ENCODE measurements at places on chromosomes 1 and 21.

DNA sequence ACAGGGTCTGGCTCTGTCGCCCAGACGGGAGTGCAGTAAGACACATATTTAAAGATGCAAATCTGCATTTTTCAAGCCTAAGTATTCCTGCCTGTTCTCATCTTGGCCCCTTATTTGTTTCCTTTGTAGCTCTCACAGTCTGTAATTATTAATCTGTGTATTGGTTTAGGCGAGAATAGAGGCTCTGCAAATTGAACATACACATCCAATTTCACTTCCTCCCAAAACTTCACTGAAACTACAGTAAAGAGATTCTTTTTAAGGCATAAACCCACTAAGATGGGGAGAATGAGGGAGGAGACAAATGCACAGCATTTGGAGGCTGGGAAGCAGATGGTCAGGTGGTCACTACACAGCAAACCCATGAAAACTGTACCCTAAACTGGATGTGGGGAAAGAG, 21.0 kb downstream of the HMGN2 start:
- no peak for DNase-seq

DNA sequence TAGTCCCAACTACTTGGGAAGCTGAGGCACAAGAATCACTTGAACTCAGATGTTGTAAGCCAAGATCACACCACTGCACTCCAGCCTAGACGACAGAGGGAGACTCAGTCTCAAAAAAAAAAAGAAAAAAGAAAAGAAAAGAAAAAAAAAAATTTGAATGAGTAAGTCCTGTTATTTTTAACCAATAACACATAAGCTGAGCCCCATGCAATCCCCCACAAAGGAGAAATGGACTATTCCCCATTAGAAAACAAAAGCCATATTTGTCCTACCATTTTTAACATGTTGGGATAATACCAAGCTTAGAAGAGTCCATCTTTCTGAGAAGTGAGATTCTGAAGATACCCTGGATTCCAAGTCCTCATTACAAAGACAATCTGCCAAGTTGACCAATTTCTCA, 32.4 kb downstream of the LTN1 start:
- no peak for DNase-seq

DNA sequence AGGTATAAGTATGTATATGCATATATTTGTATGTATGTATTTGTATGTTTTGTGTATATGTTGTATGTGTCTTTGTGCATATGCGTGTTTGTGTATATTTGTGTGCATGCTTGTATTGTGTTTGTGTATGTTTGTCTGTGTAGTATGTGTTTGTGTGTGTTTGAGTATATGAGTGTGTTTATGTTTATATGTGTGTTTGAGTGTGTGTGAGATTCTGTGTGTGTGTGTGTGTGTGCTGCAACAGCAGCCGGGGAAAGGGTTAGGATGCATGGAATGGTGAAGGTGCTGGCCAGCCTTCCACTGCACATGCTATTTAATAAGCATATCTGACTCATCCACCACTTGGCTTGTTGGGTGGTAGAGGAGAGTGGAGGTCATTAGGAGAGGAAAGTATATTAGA, 46.6 kb upstream of the RAB4A start:
- DNase-seq, result no peak

DNA sequence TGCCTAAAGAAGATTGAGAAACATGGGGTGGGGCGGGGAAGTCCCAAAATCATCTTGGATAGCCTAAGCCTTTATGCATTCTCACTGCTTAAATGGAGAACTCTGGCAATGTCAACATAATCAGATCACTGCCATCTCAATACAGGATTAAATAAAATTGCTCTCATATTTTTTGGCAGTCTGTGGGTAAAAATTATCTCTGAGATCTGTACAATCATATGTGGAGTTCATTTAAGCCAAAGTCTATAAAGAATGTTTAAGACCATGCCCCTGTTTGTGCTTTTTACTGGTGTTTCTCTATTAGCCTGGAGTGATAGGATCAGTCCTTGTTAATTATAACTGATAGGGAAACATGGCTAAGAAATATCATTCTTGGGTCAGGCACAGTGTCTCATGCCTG, 136.3 kb downstream of the GPR52 start:
- DNase-seq, result no peak

GRCh38 chr1:24437631-24438396, 22.2 kb downstream of the NIPAL3 start:
- no peak for DNase-seq

GRCh38 chr21:41564871-41565274, 56.9 kb upstream of the TMPRSS2 start:
- DNase-seq, result no peak

GRCh38 chr1:152252157-152252556, 28.2 kb upstream of the HRNR start:
- no peak for DNase-seq

GRCh38 chr1:195697130-195697529, 911.1 kb downstream of the KCNT2 start:
- DNase-seq, result no peak

DNA sequence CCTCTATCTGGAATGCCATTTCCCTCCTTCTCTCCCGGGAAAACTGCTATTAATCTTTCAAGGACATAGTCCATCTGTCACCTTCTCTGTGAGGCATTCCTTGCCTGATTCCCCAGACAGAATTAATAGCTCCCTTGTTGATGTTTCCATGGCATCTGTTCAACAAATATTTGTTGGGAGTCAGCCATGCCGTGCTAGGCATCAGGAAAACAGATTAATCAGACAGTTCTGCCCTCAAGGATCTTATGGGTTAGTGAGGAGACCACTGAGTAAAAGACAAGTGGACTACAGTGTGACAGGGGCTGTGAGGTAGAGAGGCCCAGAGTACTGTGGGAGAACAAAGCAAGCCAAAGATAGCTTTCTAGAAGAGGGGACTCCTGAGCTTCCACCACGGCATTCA, 11.4 kb upstream of the MAGOH start:
- DNase-seq, result no peak

DNA sequence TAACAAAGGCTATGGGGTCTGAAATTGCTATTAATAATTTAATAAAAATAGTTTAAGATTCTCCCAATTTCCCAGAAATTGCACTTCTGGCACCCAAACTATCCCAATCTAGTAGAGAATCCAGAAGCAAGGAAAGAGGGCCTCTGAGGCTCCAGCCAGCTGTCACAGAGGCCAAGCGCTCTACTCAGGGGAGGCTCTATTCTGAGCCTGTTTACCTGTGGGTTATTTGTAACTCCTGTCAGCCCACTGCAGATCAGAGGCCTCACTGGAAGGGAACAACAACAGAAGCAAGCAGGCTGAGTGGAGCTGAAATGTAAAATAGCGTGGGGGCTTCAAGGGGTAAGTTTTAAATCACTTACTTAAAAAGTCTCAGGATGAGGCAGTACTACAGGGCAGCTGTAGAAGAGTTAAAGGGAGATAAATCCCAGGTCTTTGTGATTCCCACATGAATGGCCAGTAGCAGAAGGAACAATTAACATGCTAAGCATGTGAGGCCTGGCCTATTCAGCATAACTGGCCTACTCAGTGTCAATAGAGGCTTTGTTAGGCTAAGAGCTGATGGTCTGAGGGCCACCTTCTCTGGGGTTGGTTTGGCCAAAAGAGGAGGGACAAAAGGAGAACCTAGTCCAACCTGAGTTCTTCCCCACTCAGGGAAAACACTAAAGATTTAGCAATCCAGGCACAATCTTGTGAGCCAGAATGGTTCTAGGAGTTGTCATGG, 12.8 kb downstream of the ZNF687 start:
- no peak for DNase-seq

- peak; percentile 77 for DNase-seq
Measured at GRCh38 chr1:144101397-144102045, 129.7 kb upstream of the FAM72C start.

GRCh38 chr1:228377664-228378089, 29.0 kb downstream of the TRIM11 start:
- DNase-seq, result no peak

GRCh38 chr1:245222931-245223595, 68.3 kb downstream of the KIF26B start:
- DNase-seq, result no peak

GRCh38 chr1:235831148-235831547, 35.6 kb downstream of the LYST start:
- DNase-seq, result no peak

DNA sequence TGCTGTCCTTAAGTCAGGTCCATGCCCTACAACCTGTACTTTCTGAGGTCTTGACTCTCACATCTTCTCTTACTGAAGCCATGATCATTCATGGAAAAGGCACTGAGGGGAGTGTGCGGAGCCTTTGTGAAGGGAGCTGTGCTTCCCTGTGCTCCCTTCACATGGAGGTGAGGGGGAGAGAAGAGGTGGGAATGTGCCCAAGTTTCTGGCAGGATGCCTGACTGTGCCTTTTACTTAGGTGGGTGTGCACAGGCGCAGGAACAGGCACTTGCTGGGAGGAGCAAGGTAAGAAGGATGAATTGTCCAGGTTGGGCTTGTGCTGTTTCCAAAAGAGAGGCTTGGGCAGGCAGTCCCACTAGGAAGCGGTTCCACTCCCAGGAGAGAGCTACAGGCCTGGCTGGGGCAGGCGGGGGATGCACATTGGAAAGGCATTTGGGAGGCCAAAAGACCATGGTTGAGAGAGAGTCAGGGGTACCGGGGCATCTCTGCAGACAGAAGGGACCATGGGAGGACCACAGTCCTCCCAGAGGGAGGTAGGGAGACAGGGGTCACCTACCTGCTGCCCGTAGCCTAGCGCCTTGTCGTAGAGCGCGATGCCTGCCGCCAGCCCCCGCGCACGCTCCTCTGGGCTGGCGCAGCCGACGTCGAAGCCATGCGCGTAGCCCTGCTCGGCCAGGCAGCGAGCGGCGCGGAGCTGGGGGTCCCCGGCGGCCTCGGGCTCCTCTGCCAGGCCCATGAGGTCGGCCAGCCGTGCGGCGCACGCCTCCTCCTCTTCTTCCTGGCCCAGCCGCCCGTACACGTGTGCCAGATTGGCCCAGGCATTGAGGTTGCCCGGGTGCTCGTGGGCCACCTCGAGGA, 853 bp downstream of the TTC22 start:
- DNase-seq, result no peak

- DNase-seq, result no peak
Measured at GRCh38 chr1:174337000-174337681, 110.6 kb upstream of the GPR52 start.

GRCh38 chr1:117436513-117436912, 69.3 kb downstream of the MAN1A2 start:
- DNase-seq, result no peak

- DNase-seq, result no peak
Measured at GRCh38 chr1:58082596-58082995, 463.9 kb downstream of the OMA1 start.

GRCh38 chr1:91633438-91633837, 132.8 kb downstream of the CDC7 start:
- DNase-seq, result no peak

Data from right cardiac atrium (tissue), 5 donors.